HEK293T (cell line): ENCODE measurements at places on chromosomes 1 and 21.

DNA sequence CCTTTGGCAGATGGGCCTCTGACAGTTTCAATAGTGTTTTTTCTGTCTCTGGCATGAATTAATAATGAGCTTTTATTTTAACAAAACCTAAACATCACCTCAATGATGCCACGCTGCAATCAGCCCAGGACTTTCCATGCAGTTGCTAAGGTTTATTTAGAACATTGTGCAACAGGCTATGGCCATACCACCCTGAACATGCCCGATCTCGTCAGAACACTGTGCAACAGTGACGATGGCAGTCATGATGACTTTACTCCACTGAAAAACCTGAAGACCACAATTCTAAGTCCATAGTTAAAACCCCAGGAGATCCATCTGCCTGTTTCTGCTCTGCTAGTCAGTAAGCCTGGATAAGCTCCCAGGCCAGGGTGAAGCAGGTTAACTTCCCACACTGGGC lies 310.0 kb downstream of the PBX1 start:
- DNase-seq: no peak

- DNase-seq: peak; percentile 51
Observed at GRCh38 chr1:12275370-12275769, 45.5 kb downstream of the VPS13D start.

GRCh38 chr1:61680500-61680899 lies 44.4 kb downstream of the TM2D1 start:
- no peak for DNase-seq

- no peak for DNase-seq
Observed at GRCh38 chr21:42846221-42846620, 33.1 kb downstream of the WDR4 start.

GRCh38 chr1:109315288-109315687 lies 8.5 kb upstream of the MYBPHL start:
- no peak for DNase-seq

GRCh38 chr1:201902198-201902597 lies 13.5 kb downstream of the SHISA4 start:
- DNase-seq: no peak

DNA sequence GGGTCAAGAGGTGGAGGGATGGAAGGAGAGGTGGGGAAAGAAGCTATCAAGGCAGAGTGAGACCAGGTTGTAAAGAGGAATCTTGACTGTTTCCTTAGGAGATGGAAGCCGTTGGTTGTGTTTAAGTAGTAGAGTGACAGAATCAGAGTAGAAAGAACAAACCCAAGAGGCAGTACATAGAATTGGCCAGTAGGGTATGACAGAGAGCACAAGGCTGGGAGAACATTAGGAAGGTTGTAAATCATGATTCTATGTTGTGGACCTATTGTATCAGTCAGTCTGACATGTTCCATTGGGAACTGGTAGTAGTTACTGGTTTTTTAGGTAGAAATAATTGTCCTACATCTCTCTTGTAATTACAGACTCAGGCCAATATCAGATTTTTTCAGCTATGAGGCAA lies 486.9 kb upstream of the USP24 start:
- peak; percentile 64 for DNase-seq

DNA sequence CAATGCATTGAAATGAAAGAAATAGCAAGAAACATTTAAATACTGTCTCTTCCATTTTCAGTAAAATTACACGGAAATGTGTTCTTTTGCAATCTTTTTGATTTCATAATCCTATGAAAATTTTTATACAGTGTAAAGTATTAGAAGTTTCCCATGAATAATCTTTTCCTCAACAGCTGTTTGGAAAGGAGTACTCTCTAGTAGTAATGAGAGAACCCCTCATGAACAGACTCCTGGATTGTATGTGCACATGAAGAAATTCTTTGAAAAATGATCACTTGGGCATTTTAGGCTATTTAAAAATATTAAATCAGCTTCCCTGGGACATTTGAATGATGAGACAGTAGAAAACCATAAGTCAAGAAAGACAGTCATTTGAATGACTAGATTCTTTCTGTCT lies 64.4 kb downstream of the LHX9 start:
- DNase-seq: no peak

DNA sequence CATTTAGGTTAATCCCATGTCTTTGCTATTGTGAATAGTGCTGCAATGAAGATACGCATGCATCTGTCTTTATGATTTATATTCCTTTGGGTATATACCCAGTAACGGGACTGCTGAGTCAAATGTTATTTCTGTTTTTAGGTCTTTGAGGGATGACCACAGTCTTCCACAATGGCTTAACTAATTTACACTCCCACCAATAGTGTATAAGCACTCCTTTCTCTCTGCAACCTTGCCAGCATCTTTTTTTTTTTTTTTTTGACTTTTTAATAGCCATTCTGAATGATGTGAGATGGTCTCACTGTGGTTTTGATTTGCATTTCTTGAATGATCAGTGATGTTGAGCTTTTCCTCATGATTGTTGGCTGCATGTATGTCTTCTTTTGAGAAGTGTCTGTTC lies 33.5 kb downstream of the ASH1L start:
- DNase-seq: no peak

DNA sequence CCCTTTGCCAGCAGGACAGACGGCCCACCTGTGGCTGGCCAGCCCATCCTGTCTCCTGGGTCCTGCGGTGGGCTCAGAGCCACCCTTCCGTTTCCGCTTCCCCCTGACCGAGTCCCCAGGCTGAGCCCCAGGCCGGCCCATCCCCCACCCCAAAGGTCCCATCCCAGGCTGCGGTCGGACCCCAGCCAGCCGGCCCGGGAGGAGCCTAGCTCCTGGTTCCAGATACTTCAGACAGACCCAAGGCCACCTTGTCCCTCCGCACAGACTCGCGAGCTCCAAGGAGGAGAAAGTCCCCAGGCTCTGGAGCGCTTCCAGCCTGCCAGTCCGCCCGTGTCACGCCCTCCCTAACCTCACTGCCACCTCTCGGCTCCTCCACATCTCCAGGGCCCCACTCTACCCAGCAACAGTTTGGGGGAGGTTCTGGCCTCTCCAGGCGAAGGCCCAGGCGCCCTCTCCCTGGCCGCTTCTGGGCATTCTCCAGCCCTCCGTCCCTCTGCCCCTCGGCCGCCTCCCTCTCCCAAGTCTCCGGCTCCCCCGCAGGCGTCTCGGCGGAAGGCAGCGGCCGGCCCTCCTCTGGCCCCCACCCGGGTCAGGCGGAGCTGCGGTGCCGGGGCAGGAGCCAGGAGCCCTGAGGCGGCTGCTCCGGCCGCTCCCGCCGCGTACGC lies 835 bp downstream of the LRRN2 start:
- DNase-seq: peak; percentile 60

GRCh38 chr1:20586953-20587660 lies 1.8 kb upstream of the CDA start:
- DNase-seq: no peak

DNA sequence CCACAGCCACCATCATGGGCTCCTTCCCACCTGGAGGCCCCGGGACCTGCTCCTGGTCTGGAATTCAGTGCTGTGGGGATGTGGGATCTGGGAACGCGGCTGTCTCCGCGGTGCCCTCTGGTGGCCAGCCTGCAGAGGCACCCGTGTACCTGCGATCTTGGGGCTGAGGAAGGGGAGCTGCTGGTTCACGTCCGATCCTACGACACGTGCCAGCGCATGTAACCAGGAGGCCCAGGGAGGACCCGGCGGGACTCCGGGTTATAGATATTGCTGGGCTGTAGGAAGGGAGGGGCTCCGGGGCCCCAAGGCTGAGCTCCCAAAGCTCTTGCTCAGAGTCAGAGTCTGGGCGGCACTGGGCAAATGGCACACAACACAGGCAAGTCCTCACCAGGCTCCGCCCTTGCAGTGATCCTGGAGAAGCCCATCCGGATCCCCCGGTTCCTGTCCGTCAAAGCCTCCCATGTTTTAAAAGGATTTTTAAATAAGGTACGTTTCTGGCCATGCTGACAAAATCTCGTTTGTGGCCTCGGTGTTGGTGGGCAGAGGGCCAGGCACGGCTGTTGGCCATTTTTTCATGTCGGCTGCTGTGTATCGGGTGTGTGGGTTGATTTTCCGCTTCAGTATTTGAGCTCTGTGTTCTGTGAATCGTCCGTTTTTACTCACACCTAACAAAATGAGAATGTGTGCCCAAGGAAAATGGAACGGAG lies 20.1 kb downstream of the FAAP20 start:
- peak; percentile 90 for DNase-seq

DNA sequence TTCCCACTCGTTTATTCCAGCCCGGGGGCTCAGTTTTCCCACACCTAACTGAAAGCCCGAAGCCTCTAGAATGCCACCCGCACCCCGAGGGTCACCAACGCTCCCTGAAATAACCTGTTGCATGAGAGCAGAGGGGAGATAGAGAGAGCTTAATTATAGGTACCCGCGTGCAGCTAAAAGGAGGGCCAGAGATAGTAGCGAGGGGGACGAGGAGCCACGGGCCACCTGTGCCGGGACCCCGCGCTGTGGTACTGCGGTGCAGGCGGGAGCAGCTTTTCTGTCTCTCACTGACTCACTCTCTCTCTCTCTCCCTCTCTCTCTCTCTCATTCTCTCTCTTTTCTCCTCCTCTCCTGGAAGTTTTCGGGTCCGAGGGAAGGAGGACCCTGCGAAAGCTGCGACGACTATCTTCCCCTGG lies 716 bp downstream of the OLIG2 start:
- DNase-seq: no peak

- peak; percentile 89 for DNase-seq
Observed at GRCh38 chr1:89804642-89805237, 16.1 kb upstream of the LRRC8D start.

GRCh38 chr1:78683079-78683478 lies 33.4 kb downstream of the IFI44 start:
- DNase-seq: no peak

DNA sequence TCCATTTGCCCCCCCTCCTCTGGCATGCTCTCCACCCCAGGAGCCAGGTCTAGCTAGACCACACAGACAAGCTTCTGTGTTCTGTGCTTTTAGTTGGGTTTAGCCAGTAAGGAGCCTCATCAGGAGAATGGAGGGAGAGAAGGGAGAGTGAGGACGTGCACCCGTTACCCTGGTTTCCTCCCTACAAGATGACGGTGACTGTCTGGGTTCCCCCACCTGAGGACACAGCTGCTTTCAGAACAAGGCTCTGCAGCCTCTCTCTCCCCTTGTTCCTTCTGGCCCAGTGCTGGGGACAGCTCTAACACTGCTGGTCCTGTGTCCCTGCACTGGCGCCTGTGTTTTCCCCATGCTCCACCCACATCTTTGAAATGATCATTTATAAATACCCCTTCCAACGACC lies 184.4 kb upstream of the GALNT2 start:
- no peak for DNase-seq

- no peak for DNase-seq
Observed at GRCh38 chr1:199612976-199613774, 414.3 kb upstream of the NR5A2 start.

DNA sequence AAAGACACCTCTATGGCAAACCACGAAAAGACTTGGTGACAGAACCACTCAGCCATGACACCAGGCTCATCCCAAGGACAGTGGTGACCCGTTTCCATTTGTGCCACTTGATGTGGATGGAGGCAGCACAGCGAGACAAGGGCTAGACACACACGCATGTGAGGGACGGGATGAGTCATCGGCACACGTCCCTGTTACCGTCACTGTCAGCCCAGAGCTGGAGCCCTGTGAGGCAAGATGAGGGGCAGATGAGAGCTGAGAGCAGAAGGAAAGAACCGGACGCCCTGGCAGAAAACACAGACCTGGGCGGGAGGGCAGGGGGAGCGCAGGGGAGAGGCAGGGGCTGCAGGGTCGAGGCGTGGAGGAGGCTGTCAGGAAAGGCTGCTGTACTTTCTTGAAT lies 57.8 kb downstream of the SIK1 start:
- DNase-seq: no peak
